GM20000 (cell line): ENCODE measurements at places on chromosomes 16 and 17.

DNA sequence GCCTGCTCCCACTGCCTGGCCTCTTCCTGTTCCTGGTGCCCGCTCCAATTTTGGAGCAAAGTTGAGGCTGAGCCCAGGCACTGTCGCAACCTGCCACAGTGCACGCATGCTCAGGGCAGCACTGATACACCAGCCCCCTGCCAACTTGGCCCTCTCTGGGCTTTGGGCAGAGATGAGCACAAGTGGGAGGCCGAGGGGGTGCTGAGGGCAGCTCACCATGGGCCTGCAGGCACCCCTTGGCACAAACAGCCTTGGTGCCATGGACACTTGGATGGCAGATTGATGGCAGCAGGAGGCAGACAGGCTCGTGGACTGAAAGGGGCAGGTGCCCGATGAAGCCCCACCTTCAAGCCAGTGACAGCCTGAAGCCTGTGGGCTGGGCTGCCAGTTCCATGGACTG, 42.9 kb downstream of the PIGL start:
- DNase-seq: no peak

DNA sequence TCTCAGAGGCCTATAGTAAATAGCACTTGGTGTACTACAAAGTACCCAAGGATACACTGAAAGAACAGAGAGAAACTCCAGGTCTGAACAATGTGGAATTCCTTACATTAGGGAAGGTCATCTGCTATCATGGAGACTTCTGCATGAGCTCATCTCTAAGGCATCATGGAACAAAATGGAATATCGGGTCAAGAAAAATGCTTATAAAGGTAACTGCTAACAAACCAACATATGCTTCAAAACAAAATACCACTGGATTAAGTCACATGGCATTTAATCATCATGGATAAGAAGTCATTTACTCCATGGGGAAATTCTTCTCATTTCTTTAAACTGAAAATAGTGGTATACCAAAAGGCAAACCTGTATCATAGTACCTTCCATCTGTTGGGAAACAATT, 34.2 kb downstream of the TXNDC11 start:
- no peak for DNase-seq

DNA sequence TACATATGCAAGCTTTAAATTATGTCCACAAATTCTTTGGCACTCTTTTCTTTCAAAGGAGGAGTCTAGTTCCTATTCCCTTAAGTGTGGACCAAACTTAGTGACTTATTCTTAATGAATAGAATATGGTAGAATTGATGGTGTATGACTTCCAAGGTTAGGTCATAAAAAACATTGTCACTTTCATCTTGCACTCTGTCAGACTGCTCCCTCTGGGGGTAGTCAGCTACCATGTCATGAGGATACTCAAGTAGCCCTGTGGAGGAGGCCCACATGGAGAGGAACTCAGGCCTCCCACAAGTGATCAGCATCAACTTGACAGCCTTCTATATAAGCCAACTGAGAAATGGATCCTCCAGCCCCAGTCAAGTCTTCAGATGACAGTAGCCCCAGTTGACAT, 58.0 kb upstream of the SCNN1B start:
- DNase-seq: no peak

DNA sequence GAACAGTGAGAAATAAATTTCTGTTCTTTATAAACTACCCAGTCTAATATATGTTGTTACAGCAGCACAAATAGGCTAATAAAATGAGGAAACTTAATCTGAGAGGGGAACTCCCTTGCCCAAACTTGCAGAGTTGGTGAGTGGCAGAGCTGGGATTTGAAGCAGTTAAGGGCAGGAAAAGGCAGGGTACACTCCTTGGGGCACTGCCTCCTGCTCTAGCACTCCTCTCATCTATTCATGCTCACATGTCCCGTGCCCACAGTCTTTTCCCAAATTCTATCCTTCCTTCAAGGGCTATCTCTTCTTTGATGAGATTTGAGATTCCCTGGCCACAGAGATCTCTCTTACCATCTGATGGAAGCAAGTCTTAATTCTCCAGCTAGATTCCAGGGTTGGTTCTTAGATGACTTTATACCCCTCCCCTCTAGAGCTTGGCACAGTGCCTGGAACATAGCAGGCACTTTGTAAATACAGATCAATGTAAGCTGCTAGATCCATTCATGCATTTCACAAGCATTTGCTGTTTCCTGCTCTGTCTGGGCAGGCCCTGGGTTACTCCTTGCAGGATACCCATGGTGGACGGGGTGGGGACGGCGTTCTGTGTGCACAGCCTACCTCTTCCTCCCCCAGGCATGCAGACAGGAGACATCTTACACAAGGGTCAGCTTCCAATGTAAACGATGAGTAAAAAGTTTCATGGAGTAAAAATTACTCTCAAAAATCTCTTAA, 39.2 kb upstream of the ABCC12 start:
- DNase-seq: no peak

- no peak for DNase-seq
These were observed 77.7 kb downstream of the MRM3 start for GRCh38 chr17:859824-860195.

DNA sequence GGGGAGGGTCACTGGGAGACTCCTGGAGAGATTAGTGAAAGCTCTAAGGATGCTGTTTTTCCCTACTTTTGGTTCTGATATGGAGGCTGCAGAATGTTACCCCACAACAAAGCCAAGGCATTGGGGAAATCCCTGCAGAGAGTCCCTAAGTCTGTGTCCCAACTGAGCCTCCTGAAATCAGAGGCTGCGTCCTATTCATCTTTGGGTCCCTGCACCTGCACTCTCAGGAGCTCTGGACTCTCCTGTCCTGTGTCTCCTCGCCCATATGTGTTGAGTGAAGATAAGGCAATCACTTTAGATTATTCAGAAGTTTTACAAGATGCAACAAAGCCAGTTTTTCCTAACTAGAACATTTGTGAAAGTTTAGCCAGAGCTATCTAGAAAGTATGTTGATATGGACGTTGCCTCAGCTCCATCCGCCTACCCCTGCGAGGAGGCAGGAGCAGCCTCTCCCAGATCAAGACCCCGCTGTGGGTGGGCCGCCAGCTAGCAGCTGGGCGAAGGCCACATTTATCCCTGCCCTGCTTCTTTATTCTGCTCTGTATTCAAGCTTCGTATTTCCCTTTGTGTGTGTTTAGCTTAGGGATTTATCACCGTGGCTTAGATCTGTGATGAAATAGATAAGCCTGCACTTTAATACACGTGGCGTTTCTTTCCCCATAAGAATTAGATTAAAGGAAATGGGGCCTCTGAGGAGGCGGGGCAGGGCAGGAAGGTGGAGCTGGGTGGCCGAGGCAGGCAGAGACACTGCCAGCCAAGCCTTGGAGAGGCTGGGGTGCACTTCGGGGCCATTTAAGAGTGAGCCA, 37.4 kb downstream of the SHISA6 start:
- no peak for DNase-seq

DNA sequence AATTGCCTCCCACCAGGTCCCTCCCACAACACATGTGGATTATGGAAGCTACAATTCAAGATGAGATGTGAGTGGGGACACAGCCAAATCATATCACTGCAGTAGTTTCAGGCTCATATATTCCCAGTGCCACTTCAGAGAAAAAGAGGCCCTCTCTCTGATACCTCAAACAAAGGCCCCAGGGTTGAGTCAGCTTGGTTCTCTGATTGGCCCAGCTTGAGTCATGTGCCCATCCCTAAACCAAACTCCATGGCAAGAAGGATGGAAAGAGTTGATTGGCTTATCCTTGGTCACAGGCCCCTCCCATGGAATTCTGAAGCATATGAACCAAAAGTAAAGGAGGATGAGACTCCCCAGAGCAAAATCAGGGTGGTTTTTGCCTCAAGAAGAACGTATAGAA, 75.9 kb upstream of the IRX6 start:
- no peak for DNase-seq

DNA sequence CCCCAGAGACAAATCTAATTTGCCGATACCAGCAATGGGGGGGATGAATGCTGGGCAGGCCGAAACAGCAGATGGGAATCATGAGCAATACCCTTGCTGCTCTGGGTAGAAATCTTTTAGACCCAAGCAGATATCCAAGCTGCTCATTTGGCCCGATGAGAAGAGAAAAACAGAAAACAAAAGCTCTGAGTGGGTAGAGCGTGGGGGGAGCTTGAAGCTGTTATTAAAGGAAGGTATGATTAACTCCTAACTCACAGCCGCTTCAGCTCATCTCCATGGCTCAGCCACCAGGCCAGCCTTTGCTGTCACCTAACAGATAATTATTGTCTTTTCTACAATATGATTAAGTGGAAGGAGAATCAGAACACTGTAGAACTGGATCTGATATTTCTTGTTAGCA, 58.3 kb downstream of the VPS35L start:
- DNase-seq: no peak

DNA sequence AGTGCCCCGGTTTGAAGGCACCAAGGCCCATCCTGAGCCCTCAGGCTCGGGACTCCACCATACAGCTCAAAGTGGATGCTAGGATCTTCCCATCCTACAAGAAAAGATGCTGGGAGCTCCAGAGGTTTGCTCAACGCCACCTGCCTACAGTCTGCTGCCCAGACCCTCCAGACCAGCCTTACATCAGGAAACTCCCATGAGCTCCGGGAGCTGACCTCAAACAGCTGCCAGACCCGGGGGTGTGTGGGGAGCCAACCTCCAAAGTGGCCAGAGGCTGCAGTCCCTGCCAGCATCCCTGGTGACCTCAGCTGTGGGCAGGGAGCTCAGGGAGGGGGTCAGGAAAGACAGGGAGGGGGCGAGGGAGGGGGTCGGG, 43.8 kb downstream of the C16orf82 start:
- DNase-seq: no peak

GRCh38 chr17:81403671-81404534, 8.6 kb downstream of the BAHCC1 start:
- no peak for DNase-seq

DNA sequence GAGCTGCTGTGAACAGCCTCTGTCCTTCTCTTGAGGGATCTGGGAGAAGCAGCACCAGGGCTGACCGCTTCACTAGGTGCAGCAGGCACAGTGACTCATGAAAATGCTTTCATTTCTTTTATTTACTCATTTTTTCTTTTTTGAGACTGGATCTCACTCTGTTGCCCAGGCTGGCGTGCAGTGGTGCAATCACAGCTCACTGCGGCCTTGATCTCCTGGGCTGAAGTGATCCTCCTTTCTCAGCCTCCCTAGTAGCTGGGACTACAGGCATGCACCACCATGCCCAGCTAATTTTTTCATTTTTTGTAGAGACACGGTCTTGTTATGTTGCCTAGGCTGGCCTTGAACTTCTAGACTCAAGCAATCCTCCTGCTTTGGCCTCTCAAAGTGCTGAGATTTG, 216.8 kb upstream of the EEF2KMT start:
- no peak for DNase-seq

DNA sequence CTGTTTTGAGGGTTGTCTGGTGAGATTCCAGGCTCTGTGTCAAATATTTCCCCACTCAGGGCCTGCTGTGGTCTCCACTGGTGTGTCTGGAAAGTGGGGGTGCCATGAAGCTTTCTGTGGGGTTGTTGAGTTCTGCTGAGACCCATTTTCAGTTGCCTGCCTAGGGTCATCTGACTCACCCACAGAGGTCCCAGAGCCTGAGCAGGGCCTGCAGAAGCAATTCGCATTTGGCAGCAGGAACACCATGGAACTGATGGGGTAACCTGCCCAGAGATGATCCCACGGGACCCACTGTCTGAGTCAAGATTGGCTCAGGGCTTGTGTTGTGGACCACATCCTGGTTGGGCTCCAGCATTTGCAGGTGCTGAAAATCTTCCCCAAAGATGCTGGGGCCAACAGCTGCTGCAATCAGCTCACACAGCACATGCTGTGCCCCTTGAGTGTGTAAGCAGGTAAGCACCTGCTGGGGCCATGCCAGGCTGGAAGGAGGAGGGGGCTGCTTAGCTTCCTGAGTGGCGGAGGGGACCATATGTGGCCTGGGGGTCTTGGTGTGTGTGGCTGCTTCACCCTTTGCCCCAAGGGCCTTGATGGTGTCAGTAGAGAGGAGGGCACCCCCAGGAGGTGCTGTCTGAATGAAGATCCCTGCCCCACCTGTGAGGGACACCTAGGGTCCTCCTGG, 1726.1 kb downstream of the TP53TG3F start:
- DNase-seq: no peak

DNA sequence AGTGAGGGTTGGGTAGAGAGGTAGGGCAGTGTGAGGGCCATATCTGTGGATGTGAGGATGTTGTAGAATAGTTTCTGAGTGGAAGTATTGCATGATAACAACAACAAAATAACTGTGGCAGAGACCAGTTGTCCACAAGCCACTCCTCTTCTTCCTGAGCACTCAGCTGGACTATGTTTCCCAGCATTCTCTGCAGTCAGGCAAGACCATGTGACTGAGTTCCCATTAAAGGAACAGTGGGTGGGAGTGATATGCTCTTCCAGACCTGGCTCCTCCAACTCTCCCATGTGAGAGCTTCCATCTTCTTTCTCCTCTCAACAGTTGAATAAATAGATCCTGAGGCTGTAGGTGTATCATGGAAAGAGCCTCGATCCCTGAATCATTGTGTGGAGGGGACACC, 272.4 kb downstream of the CBLN1 start:
- DNase-seq: no peak

DNA sequence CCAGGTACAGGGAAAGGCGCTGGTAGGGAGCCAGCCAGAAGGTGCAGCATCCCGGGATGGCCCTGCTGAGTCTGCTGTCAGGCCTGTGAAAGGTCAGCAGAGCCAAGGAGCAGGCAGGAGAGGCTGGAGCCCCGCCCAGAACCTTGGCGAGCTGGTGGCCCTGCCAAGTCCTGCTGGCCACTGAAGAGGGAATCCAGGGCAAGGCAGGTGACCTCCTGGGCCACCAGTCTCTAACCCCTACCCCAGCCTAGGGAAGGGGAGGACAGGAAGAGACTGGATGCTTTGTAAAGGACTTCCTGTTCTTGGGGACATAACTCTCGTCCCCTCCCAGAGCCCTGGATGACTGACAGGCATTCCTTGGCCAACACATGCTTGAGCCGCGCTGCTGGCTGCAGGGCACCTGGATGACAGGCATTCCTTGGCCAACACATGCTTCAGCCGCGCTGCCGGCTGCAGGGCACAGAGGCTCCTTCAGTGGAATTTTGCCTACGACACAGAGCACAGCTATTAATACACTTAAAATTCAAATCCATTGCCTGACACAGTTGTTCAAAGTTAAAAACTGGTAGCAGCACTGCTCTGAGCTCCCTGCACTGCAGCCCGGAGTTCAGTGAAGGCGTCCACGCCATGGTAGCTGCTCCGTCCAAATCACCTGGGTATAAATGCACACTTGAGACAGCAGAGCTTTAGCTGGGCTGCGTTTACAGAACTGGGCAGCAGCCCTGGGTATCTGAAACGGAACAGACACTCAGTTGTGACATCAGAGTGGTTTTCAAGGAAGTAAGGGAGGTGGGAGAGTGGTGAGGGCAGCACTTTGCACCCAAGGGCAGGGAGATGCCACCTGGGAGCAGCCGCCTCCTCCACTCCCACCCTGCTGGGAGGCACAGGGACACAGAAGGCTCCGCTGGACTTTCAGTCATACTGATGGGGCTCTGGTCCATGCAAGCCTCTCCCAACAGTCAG, 2.0 kb upstream of the BRICD5 start:
- no peak for DNase-seq

- DNase-seq: no peak
These were observed 64.4 kb downstream of the EFCAB5 start for GRCh38 chr17:30005709-30006320.
